IgD-negative memory B cell (primary cell): ENCODE measurements at places on chromosomes 7 and 10. TPM values are rescaled to one million over a fixed set of nuclear protein-coding genes. Genes with fewer than 3 reads are reported as not detected.

Gene EVX1
- not detected for polyA plus RNA-seq

Gene ANKRD1
- not detected for polyA plus RNA-seq

Gene INA
- polyA plus RNA-seq, result not detected

Gene CPN1
- not detected for polyA plus RNA-seq

Gene ZP3
- 4.1 TPM for polyA plus RNA-seq

Gene HACD1
- not detected for polyA plus RNA-seq

Gene UNCX
- not detected for polyA plus RNA-seq

Gene CYP3A5
- 0.16 TPM for polyA plus RNA-seq
